Panc1 (cell line): ENCODE measurements at places on chromosomes 1 and 21.

DNA sequence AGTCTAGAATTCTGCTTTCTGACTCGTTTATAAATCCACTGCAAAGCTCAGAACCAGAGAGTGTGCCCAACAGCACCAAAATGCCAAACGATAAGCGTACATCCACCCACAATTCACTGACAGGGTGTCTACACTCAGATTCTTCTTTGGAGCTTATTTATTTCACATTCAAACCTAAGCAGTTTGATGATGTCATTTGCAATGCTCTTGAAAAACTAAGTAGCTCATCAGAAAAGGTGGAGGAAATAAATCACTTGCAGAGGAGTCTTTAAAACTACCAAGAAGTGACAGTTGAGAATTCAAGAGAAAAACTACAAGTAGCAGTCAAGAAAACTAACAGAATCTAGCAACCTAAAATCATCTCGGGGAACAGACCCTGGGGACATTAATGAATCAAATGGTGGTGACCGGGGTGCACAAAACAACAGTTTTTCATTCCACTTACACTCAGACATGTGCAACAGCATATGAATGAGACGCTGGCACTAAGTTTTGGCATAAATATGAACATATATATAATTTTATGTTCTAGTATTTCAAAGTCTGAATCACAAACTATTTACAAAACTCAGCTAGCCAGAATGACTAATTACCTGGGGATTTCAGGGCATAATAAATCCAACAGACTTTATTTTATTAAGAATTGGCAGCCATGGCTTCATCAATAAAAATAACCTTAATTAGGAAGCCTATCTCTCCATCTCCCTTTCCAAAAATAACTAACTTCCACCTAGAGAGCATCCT, 119.4 kb downstream of the SIPA1L2 start:
- no peak overlapping the region; the same call in 1 of the 2 replicates for H3K27ac ChIP-seq
- no peak for DNase-seq
- H3K4me1 ChIP-seq, result no peaks in the 10 kb centered on the region
- no peaks in the 10 kb centered on the region for H3K36me3 ChIP-seq
- H3K27me3 ChIP-seq, result no peaks in the 10 kb centered on the region

DNA sequence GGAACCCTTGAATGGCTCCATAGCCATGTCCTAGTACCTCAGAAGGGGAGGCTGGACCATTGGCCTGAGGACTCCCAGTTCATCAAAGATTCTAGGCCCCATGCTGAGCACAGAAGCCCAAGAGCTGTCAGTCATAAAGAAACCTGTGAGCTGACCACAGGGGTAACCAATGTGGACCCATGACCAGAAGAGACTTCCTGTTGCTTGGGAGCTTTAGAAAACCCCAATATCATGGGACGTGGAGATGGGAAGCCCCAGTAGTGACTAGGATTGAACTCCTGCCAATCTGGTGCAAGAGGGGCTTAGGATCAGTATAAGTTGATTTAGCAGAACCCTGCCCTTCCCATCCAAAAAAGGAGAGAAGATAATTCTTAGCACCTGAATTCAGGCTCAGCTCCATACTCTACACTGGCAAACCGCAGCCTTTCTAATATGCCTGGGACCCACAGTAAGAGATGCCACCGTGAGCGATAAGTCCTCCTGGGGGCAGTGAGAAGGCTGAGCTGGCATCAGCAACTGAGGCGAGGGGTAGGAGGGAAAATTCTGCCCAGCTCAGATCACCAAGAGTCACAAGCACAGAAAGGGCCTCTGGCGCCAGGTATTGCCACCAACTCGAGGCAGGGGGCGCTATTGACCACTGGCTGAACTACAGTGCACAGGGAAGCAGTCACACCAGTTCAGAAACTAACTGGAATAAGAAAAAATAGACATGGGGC, 108.9 kb downstream of the CAPN8 start:
- H3K4me1 ChIP-seq, result no peaks in the 10 kb centered on the region
- H3K27ac ChIP-seq, result no peak overlapping the region
- peak; percentile 36 for DNase-seq

GRCh38 chr1:55388960-55389359, 173.8 kb upstream of the USP24 start:
- DNase-seq, result no peak
- no peak overlapping the region for H3K4me3 ChIP-seq
- H3K36me3 ChIP-seq, result no peaks in the 10 kb centered on the region
- no peak overlapping the region for H3K27ac ChIP-seq
- no peaks in the 10 kb centered on the region for H3K4me1 ChIP-seq

- no peak for DNase-seq
- no peaks in the 10 kb centered on the region for H3K4me1 ChIP-seq
- no peak overlapping the region for H3K27ac ChIP-seq
- H3K27me3 ChIP-seq, result no peaks in the 10 kb centered on the region
- no peaks in the 10 kb centered on the region for H3K36me3 ChIP-seq
Observed at GRCh38 chr21:14736162-14736561, 190.0 kb upstream of the SAMSN1 start.

DNA sequence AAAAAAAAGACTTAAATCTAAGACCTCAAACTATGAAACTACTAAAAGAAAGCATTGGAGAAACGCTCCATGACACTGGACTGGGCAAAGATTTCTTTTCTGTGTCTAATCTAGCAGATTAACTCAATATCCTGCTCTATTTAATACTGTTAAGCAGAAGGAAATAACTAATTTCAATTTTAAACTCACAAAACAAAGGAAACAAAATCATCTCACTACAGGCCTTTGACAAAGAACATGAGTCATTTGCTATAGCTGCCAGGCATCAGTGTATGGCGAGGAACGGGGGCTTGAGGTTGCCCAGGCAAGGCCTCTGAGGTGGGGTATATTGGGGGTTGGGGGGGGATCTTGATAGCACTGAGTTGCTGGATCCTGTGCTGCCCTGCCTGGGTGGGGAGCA, 20.9 kb downstream of the SZT2 start:
- H3K27ac ChIP-seq, result no peak overlapping the region
- H3K4me1 ChIP-seq, result no peaks in the 10 kb centered on the region
- DNase-seq, result no peak
- H3K27me3 ChIP-seq, result no peaks in the 10 kb centered on the region

DNA sequence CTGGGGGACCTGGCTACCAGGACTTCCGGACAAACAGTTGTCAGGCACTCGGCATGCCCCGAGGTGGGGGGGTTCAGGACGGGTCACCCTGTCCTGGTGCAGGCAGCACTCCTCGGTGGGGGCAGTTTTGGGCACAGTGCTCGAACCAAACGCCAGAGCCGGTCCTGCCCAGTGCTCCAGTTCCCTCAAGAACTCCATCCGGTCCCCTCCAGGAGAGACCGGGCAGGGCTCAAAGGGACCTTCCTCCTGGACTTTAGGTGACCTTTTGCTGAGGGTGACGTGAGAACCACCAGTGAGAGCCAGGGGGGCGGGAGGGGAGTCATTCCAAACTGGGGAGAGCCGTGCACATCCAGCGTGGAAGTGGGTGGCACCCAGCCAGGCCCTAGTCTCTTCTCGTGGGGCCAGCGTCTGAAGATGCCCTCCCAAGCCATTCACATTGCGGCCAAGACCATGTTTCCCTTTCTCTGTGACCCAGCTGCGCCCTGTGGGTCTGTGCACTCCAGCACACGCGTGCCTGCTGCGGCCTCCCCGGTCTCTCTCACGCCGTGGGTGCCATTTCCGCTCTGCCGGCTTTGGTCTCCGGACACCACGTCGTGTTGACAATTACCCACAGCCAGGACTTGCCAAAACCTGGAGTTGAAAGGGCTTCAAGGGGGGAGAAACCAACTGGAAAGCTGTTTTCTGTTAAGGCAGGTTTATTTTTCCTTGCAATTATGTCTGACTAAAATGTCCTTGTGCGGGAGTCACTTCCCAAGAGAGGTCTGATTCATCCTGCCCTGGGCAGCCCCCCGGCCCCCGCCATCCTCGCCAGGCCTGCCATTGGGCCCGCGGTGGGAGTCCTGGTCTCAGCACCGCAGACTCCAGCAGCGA, 178.8 kb upstream of the ARHGEF16 start:
- H3K27ac ChIP-seq, result no peak overlapping the region
- H3K4me3 ChIP-seq, result no peak overlapping the region
- H3K36me3 ChIP-seq, result no peaks in the 10 kb centered on the region
- no peak for DNase-seq

GRCh38 chr1:43536864-43537358, 6.2 kb downstream of the PTPRF start:
- 0 out of 2 replicates have a peak, but pooled peaks cover 3% of the 10 kb centered on the region for H3K4me1 ChIP-seq
- no peak for DNase-seq
- H3K27ac ChIP-seq, result no peak overlapping the region
- H3K36me3 ChIP-seq, result no peaks in the 10 kb centered on the region

DNA sequence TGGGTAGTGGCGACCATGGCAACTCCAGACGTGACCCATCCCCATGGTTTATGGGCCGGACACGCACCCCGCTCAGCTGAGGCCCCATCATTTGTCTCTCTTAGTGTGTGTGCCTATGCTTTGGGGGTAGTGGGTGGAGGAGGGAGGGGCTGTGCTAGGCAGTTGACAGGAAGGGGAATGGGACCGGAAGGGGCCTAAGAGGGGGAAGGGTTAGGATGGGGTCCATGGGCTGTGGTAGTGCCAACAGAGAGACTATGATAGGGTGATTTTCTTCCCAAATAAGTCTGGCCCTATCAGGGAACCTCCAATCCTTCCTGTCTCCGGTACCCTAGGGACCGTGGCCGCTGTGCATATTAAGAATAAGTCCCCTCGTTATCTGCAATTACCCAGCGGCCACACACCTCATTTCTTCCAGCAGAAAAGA, 9.9 kb downstream of the DMAP1 start:
- no peaks in the 10 kb centered on the region for H3K27me3 ChIP-seq
- H3K27ac ChIP-seq, result no peak overlapping the region
- H3K36me3 ChIP-seq, result peaks cover 2% of the 10 kb centered on the region; the same call in 1 of the 2 replicates
- no peaks in the 10 kb centered on the region for H3K4me1 ChIP-seq
- DNase-seq, result no peak

- H3K4me1 ChIP-seq, result no peaks in the 10 kb centered on the region
- no peaks in the 10 kb centered on the region for H3K27me3 ChIP-seq
- H3K27ac ChIP-seq, result no peak overlapping the region
- H3K4me3 ChIP-seq, result no peak overlapping the region
Observed at GRCh38 chr1:240682166-240682858, 70.4 kb upstream of the GREM2 start.

GRCh38 chr1:28417441-28417922, 47.9 kb downstream of the PHACTR4 start:
- H3K27ac ChIP-seq, result peak overlapping the region; percentile 29; the same call in 1 of the 2 replicates
- peak; percentile 85 for DNase-seq
- H3K4me1 ChIP-seq, result peaks cover 8% of the 10 kb centered on the region; the same call in 1 of the 2 replicates
- no peak overlapping the region for H3K4me3 ChIP-seq
- H3K36me3 ChIP-seq, result no peaks in the 10 kb centered on the region; the same call in 1 of the 2 replicates
- H3K27me3 ChIP-seq, result no peaks in the 10 kb centered on the region

GRCh38 chr1:229326601-229327000, 16.2 kb downstream of the CCSAP start:
- H3K27me3 ChIP-seq, result no peaks in the 10 kb centered on the region
- H3K36me3 ChIP-seq, result peaks cover 12% of the 10 kb centered on the region
- no peak overlapping the region for H3K4me3 ChIP-seq
- H3K4me1 ChIP-seq, result no peaks in the 10 kb centered on the region

- H3K4me1 ChIP-seq, result peaks cover 49% of the 10 kb centered on the region
- H3K27ac ChIP-seq, result peak overlapping the region; percentile 96
- H3K4me3 ChIP-seq, result no peak overlapping the region
- no peaks in the 10 kb centered on the region for H3K36me3 ChIP-seq
- H3K27me3 ChIP-seq, result no peaks in the 10 kb centered on the region
Observed at GRCh38 chr1:204418174-204419063, 6.8 kb upstream of the PPP1R15B start.

DNA sequence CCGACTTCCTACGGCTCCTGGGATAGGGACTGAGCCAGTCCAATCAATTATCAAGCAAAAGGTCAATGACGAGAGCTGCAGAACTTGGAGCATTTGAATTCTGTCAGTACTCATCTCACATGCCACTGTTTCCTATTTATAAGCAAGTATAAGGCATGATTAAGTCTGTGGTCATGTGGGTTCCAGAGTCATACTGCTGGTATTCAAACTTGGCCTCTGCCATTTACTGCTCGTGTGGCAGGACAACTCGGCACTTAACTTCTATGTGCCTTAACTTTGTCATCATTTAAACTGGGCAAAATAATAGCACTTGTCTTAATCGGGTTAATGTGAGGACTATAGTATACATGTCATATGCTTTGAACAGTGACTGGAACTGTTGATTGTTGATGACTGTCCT, 44.9 kb upstream of the TNFSF18 start:
- H3K4me1 ChIP-seq, result no peaks in the 10 kb centered on the region
- no peak overlapping the region for H3K27ac ChIP-seq
- peak; percentile 28 for DNase-seq

GRCh38 chr1:212457740-212458338, 25.1 kb downstream of the NENF start:
- H3K27ac ChIP-seq, result no peak overlapping the region
- no peak for DNase-seq
- no peaks in the 10 kb centered on the region for H3K4me1 ChIP-seq

DNA sequence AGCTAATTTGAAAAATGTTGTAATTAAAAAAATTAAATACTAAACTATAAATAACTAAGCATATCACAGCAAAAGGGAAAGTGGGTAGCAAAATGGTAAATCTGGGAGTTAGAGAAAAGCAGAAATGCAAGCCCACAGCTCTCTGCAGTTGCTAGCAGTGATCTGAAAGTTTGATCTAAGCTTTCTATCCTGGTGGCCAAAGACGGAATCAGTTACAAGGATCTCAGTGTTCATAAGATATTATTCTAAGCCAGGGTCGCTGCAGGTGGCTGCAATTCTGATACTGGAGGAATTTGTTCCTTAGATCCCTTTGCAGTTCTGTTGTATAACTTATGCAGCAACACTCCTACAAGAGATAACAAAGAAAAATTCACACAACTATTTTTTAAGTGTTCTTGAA, 363.7 kb downstream of the SETD4 start:
- no peak for DNase-seq
- H3K4me3 ChIP-seq, result no peak overlapping the region
- no peaks in the 10 kb centered on the region for H3K36me3 ChIP-seq
- H3K27me3 ChIP-seq, result no peaks in the 10 kb centered on the region
- no peaks in the 10 kb centered on the region for H3K4me1 ChIP-seq

DNA sequence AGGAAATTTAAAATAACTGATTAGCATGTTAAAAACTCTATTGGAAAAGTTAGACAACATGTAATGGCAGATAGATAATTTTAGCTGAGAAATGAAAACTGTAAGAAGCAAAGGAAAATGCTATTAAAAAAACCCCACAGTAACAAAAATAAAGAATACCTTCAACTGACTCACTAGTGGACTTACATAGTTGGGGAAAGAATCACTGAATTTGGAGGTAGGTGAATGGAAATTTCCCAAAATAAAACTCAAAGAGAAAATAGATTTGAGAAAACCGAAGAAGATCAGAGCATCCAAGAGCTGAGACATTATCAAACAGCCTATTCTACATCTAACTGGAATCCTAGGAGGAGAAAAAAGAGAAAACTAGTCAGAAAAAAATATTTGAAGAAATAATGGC, 34.7 kb downstream of the PDE4B start:
- no peak overlapping the region for H3K4me3 ChIP-seq
- H3K27me3 ChIP-seq, result no peaks in the 10 kb centered on the region
- no peak for DNase-seq
- no peaks in the 10 kb centered on the region for H3K4me1 ChIP-seq
- H3K36me3 ChIP-seq, result no peaks in the 10 kb centered on the region
- H3K27ac ChIP-seq, result no peak overlapping the region

- no peaks in the 10 kb centered on the region for H3K36me3 ChIP-seq
- no peak overlapping the region for H3K27ac ChIP-seq
- DNase-seq, result no peak
- no peaks in the 10 kb centered on the region for H3K4me1 ChIP-seq
Observed at GRCh38 chr21:14086553-14086952, 124.2 kb downstream of the LIPI start.

GRCh38 chr21:45586289-45586858, 44.1 kb upstream of the SLC19A1 start:
- no peak overlapping the region for H3K4me3 ChIP-seq
- no peak overlapping the region for H3K27ac ChIP-seq
- H3K36me3 ChIP-seq, result no peaks in the 10 kb centered on the region
- H3K27me3 ChIP-seq, result no peaks in the 10 kb centered on the region
- no peaks in the 10 kb centered on the region for H3K4me1 ChIP-seq
